Lung (tissue), 17 donors: ENCODE measurements at places on chromosomes 1 and 21.

DNA sequence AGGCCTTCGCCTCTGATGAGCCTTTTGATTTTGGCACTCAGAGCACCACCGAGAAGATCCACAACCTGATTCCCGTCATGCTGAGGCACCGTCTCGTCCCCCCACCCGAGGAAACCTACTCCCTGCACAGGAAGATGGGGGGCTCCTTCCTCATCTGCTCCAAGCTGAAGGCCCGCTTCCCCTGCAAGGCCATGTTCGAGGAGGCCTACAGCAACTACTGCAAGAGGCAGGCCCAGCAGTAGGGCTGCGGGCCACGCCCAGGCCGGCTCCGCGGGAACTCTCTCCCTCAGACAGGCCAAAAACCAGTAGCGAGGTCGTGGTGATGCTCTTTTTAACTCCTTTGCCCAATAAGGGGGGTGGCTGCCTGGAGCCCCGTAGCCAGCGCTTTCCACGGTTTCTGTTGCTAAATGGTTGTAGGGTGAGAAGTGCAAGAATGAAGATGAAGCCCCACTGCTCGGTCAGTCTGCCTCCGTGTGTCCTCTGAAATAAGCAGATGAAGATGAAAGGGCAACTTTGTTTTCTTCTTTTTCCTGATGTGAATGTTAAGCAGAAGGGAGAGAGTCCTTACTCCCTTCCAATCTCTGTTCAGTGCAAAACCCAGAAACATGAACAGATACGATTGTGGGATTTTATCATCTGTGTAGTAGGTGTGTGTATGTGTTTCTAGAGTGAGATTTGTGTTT is 46.5 kb downstream of the COQ8A start:
- no peak for DNase-seq

- peak; percentile 35 for DNase-seq
These were observed 1.9 kb downstream of the SORT1 start for GRCh38 chr1:109395602-109396512.

DNA sequence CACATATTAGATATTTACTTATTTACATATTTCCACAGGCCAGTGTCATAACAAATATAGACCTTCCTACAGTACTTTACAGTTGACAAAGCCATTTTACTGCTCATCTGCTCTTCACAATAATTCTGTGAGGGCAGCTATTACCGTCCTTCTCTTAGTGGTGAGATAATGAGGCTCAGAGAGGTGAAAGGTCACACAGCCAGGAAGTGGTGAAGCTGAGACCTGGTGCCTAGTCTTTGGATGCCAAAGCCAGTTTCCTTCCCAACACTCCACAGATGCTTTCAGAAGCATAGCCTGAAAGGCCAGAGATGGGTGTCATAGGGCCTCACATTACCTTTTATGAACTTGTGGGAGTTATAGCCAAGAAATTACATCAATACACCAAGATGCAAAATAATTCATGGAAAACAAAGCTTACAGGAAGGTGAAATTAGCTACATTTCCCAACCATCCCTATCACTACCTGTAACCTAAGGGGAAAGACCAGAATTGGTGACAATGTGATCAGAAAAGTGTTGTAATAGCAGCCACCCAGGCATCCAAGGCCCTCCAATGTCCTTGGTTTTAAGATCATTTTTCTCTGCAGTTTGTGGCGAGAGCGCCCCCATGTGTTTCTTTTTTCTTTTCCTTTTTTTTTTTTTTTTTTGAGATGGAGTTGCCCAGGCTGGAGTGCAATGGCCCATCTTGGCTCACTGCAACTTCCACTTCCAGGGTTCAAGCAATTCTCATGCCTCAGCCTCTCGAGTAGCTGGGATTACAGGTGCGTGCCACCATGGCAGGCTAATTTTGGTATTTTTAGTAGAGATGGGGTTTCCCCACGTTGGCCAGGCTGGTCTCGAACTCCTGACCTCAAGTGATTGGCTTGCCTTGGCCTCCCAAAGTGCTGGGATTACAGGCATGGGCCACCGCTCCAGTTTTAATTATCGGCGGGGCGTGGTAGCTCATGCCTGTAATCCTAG is 26.5 kb upstream of the RPL11 start:
- DNase-seq: no peak

- peak; percentile 40 for DNase-seq
These were observed 532 bp downstream of the RALGPS2 start for GRCh38 chr1:178725466-178726086.

DNA sequence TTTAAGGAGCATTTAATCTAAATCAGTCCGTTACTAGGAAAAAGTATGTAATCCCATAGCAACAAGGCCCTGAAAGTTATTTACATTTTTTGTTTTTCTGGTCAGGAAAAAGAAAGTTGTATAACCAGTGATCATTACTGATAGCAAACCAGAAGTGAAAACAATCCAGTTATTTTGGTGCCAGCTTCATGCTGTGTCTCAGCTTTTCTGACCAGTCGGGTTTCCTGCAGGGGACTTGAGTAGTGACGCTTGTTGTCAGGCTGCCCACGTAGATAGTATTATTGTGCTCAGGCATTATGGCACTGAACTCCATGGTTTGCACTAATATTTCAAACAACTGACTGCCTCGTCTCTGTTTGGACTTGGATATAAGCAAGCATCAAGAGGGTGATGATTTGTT is 55.2 kb downstream of the SASS6 start:
- DNase-seq: no peak
